Progenitor cell of endocrine pancreas (in vitro differentiated cells): ENCODE measurements at places on chromosomes 11 and 22. TPM values are rescaled to one million over a fixed set of nuclear protein-coding genes. Genes with fewer than 3 reads are reported as not detected.

GRCh38 chr22:32469799-32470212, 4.8 kb upstream of the FBXO7 start:
- H3K4me1 ChIP-seq: peaks cover 8% of the 10 kb centered on the region
- H3K36me3 ChIP-seq: no peaks in the 10 kb centered on the region
- no peak for DNase-seq
- peaks cover 25% of the 10 kb centered on the region for H3K27me3 ChIP-seq
- no peak overlapping the region for H3K4me3 ChIP-seq

GRCh38 chr11:47688111-47688510, 27.1 kb downstream of the AGBL2 start:
- H3K27ac ChIP-seq: no peak overlapping the region
- H3K4me3 ChIP-seq: no peak overlapping the region
- H3K27me3 ChIP-seq: no peaks in the 10 kb centered on the region

The ACAT1 gene
- 29.5 and 37.5 TPM in 2 replicates for total RNA-seq

- peaks cover 1% of the 10 kb centered on the region for H3K4me1 ChIP-seq
- H3K36me3 ChIP-seq: no peaks in the 10 kb centered on the region
- DNase-seq: no peak
- H3K4me3 ChIP-seq: no peak overlapping the region
Observed at GRCh38 chr11:15867871-15868270, 488.5 kb downstream of the SOX6 start.

- no peaks in the 10 kb centered on the region for H3K36me3 ChIP-seq
- no peak overlapping the region for H3K4me3 ChIP-seq
- no peaks in the 10 kb centered on the region for H3K27me3 ChIP-seq
Observed at GRCh38 chr11:20015101-20015500, 145.2 kb downstream of the DBX1 start.

The GGTLC2 gene
- not detected in 2 replicates for total RNA-seq

DNA sequence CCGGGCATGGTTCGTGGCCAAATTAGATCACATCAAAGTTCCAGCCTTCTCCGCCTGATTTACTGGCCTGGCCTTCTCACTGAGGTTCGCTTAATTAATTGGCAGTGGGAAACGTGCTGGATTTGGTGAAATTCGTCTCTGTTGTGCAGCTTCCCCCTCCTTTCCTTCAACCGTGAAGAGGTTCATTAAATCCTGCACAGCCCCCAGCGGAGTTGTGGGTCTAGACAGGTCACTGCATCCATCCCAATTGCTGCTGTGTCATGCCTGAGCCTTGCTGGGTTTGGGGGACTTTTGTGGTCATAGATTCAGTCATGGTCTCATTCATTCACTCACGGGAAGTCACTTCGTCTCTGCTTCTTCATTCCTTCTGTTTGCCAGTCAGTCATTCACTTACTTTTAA, 90.0 kb downstream of the INSC start:
- peaks cover 9% of the 10 kb centered on the region for H3K27me3 ChIP-seq
- H3K27ac ChIP-seq: no peak overlapping the region
- H3K36me3 ChIP-seq: no peaks in the 10 kb centered on the region
- H3K4me3 ChIP-seq: no peak overlapping the region
- DNase-seq: no peak
- H3K4me1 ChIP-seq: no peaks in the 10 kb centered on the region

- H3K27me3 ChIP-seq: no peaks in the 10 kb centered on the region
- no peak overlapping the region for H3K27ac ChIP-seq
- H3K4me3 ChIP-seq: no peak overlapping the region
- DNase-seq: no peak
Observed at GRCh38 chr11:106063009-106063408, 14.1 kb downstream of the KBTBD3 start.

DNA sequence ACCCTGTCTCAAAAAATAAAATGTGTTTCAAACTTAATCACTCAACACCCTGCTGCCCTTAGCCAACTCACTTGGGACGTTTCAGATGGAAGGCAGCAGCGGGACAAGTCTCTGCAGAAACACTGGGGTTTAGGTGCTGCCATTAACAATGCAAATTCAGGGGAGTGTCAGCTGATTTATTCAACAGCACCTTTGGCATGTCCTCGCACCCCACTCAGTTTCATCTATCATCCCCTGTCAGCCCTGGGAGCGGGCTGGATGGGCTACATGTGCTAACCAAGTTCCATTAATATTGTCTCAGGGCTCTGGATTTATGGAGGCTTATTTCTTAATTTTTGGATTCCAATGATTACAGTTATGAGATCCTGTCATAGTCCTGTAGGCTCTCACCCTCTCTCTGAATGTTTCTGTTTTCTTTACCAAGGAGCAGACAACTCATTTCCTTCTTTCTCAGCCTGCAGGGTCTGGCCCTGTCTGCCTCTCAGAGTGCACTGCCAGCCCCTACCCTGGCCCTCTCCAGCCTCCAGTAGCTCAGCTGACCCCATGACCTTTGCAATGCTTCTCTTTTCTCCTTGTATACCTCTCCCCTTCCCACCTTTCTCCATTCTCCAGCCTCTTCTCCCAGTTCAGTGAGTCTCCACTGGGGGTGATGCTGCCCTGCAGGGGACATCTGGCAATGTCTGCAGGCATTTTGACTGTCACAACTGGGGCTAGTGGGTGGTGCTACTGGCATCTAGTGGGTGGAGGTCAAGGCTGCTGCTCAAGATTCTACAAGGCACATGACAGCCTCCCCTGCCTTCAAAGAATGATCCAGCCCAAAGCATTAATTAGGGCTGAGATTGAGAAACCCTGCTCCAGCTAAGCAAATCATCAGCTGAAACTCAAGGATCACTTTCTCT, 79.0 kb downstream of the APIP start:
- peaks cover 6% of the 10 kb centered on the region for H3K4me1 ChIP-seq
- H3K27ac ChIP-seq: no peak overlapping the region
- H3K27me3 ChIP-seq: no peaks in the 10 kb centered on the region
- H3K4me3 ChIP-seq: no peak overlapping the region
- no peak for DNase-seq

- DNase-seq: no peak
- H3K4me1 ChIP-seq: no peaks in the 10 kb centered on the region
- no peaks in the 10 kb centered on the region for H3K36me3 ChIP-seq
Observed at GRCh38 chr11:83292709-83293456, 6.7 kb upstream of the CCDC90B start.
